AG04450 (cell line): ENCODE measurements at places on chromosomes 6 and 20. TPM values are rescaled to one million over a fixed set of nuclear protein-coding genes. Genes with fewer than 3 reads are reported as not detected.

DNA sequence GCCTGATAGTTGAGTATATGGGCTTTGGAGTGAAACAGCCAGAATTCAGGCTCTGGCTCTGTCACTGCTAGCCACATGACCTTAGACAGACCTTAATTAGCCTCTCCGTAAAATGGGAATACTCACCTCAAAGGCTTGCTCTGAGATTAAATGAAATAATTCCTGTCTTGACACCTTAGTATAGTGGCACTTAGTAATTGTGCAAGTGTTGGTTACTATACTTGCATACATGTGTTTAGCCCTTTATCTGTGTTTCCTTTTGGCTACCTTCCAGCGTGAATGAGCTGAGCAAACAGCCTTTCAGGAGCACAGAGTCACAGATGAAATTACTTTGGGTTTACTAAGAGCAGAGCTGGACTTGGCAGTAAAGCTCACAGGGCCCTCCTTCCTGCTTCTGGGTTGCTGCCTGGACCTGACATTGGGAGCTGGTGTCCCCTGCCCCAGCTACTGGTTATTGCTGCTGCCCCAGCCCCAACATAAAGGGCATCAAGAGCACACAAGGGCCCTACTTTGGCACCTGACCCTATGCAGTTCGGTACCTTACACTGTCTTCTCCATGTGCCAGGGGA lies 32.8 kb downstream of the CD164 start:
- peak; percentile 27 for DNase-seq

DNA sequence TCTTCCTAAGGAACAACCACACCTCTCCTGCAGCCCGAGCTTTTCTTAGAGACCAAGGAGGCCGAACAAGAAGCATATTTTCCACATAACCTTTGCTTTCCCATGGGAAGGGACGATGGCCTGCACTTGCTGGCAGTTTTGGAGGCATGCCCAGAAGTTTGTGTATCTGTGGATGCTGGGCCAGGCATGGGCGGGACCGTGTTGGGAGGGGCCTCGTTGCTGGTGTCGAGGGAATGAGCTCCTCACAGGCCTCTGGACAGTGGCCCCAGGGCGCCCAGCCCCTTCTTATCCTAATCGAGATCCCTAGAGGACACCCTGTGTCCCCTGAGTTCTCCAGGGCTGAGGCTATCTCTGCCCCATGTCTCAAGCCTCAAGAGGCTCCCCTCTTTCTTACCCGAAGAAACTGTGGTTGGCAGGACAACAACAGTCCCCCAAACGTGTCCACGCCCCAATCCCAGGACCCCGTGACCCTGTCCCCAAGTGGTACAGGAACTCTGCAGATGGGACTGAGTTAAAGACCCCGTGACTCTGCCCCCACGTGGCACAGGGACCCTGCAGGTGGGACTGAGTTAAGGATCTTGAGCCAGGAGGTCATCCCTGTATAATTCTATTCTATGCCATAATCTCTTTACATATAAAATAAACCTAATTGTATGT lies 99.5 kb upstream of the BHLHE23 start:
- no peak for DNase-seq

DNA sequence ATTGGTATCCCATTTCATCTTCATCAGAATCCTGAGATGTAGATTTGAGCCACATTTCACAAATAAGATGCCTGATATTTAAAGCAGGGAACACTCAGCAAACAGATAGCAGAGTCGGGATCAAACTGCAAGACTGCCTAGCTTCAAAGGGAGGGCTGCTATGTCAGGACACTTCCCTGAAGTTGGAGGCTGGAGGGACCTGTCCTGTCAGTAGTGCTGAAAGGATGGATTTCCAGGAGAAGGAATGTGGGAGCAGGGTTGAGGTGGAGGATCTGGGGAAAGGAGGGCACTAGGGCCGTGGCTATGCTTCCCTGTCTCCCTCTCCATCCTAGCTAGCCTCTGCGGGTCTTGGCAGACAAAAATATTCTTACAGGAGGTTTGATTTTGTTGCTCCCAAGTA lies 32.2 kb downstream of the COX4I2 start:
- no peak for DNase-seq

GRCh38 chr20:6058684-6059295 lies 4.9 kb upstream of the LRRN4 start:
- no peak for DNase-seq

GRCh38 chr20:51756653-51757052 lies 11.5 kb downstream of the ATP9A start:
- DNase-seq = no peak

- DNase-seq = no peak
Observed at GRCh38 chr6:128725271-128726233, 157.4 kb upstream of the LAMA2 start.

DNA sequence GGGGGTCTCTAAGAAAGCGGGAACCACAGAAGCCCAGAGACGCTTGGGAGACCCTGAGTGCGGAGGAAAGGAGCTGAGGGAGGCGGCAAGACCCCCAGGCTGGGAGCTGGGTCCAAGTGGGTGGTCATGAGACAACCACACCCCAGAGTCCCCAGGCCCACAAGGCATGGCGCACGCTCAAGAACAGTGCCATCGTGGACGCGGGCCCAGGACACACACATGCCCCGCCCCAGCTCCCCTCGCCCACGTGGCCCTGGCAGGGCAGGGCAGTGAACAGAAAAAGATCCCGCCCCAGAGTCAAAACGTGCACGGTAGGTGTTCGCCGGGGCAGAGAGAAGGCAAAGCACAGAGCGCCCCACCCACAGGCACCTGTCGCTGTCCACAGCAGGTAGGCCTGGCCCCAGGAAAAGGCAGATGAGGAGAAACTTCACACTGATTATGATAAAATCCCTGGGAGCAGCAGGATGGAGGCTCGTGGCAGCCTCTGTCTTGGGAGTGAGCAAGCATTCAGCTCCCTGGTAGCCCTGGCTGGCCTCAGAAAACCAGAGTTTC lies 50.0 kb downstream of the BPIFB1 start:
- no peak for DNase-seq

DNA sequence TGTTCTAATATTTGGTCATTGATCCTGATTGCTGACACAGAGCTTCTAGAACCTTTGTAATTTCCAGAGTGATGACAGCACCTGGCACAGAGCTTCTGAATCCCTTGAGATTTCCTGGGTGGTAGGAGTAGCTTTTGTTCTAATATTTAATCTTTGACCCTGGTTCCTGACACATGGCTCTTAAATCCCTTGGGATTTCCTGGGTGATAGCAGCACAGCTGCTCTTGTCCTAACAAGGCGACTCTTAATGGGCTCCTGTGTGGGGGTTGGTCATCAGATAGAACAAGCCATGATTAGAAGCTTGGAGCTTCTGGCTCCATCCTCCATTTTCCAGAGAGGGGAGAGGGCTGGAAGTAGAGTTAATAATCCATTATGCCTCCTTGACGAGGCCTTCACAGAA lies 18.4 kb downstream of the GMPR start:
- no peak for DNase-seq

- DNase-seq = no peak
Observed at GRCh38 chr6:13072686-13073347, 255.5 kb downstream of the TBC1D7 start.

DNA sequence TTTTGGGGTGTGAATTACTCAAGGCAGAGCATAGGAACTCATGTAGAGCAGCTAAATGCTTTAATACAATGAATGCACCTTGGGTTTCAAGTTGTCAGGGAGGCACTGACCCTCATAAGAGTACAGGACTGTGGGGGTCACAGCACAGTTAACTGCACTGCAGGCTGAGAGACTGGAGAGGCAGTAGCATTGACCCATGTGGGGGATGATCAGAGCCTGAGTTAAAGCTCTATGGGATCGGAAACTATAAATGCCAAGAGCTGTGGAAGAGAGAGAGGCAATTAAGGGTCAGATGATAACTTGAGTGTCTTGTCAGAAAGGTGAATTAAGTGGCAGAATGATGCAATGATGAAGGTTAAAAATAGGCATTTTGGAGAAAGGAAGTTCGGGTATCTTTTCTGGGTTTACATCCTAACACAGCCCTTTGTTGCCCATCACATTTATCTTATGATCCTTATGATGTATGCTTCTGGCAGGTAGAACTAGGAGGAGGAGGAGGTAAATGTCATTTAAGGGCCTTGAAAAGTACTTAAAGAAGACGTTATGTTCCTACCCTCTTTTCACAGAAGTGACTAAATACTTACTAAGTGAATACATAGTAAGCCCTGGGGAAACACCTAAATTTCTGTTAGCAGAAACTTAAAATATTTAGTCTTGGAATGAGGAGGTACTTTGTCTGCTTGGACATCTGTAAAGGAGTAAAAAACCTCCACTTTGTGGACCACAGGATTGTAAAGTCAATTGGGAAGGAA lies 24.2 kb downstream of the LRRC1 start:
- DNase-seq = no peak

DNA sequence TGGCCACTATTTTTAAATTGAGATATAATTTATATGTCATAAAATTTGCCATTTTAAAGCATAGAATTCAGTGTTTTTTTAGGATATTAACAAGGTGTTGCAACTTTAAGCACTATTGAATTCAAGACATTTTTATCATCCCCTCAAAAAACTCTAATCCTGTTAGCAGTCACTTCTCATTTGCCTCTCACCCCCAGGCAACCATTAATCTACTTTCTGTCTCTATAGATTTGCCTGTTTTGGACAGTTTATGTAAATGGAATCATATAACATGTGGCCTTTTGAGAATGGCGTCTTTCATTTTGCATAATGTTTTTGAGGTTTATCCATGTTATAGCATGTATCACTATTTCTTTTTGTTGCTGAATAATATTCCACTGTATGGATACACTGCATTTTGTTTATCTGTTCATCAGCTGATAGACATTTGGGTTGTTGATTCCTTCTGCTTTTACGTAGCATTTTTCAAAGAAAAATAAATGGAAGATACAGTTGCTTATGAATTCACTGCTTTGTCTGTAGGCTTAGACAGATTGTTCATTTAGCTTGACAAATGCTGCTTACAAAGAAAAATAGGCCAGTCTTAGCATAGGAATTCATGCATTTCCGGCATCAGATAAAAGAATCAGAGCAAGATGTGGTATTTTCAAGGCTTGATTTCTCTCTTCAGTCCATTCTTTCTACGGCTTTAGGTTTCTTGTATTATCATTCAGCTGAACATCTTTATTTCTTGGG lies 52.9 kb downstream of the STK4 start:
- no peak for DNase-seq

DNA sequence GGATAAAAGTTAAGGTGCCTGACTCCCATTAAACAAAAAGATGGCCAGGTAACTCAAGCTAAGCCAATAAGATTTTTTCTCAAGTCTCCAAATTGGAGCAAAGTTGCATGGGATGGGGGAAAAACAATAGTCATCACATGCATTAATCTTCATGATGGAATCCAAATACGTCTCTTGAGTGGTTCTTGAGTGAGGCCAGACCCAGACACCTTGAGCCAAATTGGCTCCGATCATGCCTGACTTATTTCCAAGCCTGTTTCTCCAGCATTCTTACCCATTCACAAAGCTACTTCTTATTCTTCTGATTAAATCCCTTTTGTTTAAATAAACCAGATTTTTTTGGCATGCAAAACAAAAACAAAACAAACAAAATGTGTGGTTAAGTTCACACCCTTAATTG lies 420.3 kb upstream of the NRSN1 start:
- no peak for DNase-seq

GRCh38 chr20:8648466-8648865 lies 420.4 kb upstream of the PLCB4 start:
- no peak for DNase-seq

GRCh38 chr20:57959589-57959988 lies 249.8 kb upstream of the PMEPA1 start:
- no peak for DNase-seq

- DNase-seq = no peak
Observed at GRCh38 chr6:84362193-84362821, 134.9 kb upstream of the CEP162 start.

DNA sequence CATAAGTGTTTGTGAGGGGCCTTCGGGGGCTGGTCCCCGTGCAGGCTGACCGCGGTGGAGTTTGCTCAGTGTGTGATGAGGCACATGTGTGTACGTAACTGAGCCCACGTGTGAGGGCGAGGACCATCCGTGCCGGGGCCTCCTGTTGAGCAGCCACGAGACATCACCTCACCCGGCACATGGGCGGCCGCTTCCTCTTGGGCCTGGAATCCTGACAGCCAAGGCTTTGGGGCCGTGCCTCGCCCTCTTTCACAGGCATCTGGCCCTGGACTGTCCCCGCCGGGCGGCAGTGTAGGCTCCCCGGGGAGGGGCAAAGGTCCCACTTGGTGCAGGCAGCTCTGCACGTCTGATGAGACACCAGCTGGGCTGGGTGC lies 202.3 kb downstream of the DLL1 start:
- DNase-seq = no peak

DNA sequence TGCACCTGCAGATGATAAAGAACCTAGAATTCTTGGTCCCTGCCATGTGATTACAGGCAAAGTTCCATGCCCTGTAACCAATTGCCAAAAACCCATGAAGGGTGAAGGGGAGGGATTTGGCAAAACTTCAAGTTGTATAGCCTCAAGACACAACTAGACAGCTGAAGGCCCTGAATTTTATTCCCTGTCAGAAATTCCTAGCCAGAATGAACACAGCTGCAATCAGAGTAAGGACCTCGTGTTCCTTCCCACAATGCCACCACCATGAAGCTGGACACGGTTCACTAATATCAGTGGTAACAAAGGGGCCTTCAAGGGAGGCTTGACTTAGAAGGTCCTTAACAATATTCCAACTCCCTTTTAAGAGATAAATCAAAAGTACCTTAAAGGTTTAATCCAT lies 22.5 kb upstream of the IRAK1BP1 start:
- no peak for DNase-seq

DNA sequence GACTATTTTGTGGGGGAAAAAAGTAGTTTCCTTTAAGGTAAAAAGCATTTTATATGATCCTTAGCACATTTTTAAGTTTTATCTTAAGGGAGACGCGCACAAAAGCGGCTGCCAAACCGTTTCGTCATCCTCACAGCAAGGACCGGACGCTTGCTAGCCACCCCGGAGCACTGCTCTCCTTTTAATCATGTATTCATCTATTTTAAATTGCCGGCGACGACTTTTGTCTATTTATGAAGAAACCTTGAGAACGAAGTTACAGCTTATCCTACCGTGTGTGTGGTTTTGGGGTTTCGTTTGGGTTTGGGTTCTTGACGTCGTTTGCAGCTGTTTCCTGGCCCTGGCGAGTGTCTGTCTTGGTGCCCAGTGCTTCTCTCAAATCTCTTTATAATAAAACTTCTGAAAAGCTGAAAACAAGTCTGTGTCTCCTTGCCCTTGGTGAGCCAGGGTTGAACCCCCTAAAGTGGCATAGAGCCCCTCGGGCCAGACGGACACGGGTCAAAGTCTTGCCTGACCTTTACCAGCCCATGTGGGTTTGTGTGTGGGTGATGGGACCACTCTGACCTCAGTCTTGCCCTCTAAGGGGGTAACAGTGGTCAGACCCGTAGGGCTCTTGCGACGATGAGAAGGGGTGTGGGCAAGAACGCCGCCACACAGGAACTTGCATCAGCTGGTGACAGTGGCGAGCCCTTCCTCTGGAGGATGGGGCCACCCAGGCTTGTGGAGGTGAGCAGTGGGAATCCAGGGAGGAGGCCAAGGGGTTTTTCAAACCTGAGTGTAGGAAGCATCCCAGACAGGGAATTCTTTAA lies 117.6 kb downstream of the JPH2 start:
- DNase-seq = no peak

GRCh38 chr20:63210011-63210605 lies 5.8 kb downstream of the YTHDF1 start:
- no peak for DNase-seq

GRCh38 chr6:143939364-143939763 lies 68.7 kb downstream of the PLAGL1 start:
- no peak for DNase-seq

Gene TFAP2A
- polyA plus RNA-seq = 2.3 TPM in 2 replicates

Gene SLA2
- not detected in 2 replicates for polyA plus RNA-seq

Gene DAAM2
- polyA plus RNA-seq = 2.9 and 3.5 TPM in 2 replicates

Gene TRAPPC3L
- polyA plus RNA-seq = 0.19 TPM in 1 of 2 replicates, not detected in the other
